Esophagus muscularis mucosa (tissue), 4 donors: ENCODE measurements at places on chromosomes 16 and 17. TPM values are rescaled to one million over a fixed set of nuclear protein-coding genes. Genes with fewer than 3 reads are reported as not detected.

DNA sequence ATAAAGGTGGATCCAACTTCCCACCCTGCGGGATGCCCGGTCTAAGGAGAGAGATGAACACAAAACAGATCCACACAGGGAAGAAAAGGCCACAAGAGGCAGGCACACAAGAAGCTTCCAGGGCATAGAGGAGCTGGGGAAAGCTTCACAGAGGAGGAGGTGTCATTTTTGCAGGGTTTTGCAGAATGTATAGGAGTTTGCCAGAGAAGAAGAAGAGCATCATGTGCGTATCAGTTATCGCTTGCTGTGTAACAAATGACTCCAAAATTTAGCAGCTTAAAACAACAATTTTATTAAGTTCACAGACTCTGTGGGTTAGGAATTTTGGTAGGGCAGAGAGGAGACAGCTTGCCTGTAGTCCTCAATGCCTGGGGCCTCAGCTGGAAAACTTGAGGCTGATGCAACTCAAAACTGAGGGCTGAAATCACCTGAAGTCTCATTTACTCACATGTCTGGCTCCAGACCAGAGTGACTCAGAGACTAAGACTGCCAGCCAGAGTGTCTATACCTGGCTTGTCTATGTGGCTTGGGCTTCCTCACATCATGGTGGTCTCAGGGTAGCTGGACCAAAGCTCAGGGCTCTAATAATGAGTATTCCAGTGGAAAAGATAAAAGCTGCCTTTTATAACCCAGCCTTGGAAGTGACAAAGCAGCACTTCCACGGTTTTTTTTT is 33.9 kb upstream of the ZNF423 start:
- no peak for DNase-seq

Gene ATP2A1
- total RNA-seq, result not detected

GRCh38 chr17:33528846-33529245 is 235.8 kb upstream of the ASIC2 start:
- DNase-seq, result no peak

Gene MEIOC
- 0.13 TPM for total RNA-seq

Gene WNT3
- total RNA-seq, result 1.3 TPM

Gene GRIN2C
- 0.42 TPM for total RNA-seq

GRCh38 chr16:29198731-29199521 is 207.6 kb downstream of the NPIPB11 start:
- no peak for DNase-seq

DNA sequence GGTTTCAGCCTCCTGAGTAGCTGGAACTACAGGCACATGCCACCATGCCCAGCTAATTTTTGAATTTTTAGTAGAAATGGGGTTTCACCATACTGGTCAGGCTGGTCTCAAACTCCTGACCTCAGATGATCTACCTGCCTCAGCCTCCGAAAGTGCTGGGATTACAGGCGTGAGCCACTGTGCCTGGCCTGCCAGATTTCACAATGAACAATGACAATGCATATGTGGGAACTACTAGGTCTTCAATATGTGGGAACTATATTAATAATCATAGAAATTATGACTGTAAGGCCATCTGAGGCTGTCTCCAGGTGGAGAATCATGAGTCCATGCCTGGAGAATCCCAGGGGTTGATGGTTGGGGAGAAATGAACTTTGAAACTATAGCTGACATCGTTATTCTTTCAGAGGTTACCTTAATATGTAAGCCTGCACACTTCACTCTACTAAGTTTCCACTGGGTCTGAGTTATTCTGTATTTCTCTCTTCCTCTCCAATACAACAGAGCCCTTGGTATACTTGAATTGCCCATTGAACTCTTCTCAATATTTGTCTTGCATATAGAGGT is 7.2 kb upstream of the DRC7 start:
- no peak for DNase-seq

DNA sequence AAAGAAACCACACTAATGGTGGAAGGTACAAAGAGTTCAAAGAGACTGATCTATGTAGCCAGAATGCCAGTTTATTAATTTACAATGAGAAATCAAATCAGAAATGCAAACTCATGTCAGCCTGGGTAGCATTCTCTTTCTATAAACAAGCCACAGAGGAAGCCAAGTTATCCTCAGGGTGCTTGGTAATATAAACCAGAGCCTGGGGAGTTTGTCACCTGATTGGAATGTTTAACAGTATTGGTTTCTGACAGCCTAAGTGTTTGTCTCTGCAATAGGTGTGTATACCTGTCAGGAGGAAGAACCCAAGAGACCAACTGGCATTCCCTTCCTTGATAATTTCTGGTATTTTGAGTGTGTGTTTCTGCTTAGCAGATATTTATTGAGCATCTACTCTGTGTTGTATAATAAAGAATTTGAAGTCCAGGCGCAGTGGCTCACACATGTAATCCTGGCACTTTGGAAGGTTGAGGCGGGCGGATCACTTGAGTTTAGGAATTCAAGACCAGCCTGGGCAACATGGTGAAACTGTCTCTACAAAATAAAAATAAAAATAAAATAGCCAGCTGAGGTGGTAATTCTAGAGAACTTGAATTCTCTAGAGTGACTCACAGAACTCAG is 3.1 kb upstream of the C17orf58 start:
- DNase-seq, result no peak

- DNase-seq, result no peak
Measured at GRCh38 chr17:31279401-31279800, 17.6 kb downstream of the OMG start.

Gene LRRC37B
- 15.4 TPM for total RNA-seq

GRCh38 chr17:30299000-30299399 is 7.3 kb upstream of the BLMH start:
- DNase-seq, result no peak

Gene NPIPB13
- total RNA-seq, result 4.1 TPM

GRCh38 chr17:32835291-32835761 is 41.6 kb downstream of the MYO1D start:
- DNase-seq, result no peak

DNA sequence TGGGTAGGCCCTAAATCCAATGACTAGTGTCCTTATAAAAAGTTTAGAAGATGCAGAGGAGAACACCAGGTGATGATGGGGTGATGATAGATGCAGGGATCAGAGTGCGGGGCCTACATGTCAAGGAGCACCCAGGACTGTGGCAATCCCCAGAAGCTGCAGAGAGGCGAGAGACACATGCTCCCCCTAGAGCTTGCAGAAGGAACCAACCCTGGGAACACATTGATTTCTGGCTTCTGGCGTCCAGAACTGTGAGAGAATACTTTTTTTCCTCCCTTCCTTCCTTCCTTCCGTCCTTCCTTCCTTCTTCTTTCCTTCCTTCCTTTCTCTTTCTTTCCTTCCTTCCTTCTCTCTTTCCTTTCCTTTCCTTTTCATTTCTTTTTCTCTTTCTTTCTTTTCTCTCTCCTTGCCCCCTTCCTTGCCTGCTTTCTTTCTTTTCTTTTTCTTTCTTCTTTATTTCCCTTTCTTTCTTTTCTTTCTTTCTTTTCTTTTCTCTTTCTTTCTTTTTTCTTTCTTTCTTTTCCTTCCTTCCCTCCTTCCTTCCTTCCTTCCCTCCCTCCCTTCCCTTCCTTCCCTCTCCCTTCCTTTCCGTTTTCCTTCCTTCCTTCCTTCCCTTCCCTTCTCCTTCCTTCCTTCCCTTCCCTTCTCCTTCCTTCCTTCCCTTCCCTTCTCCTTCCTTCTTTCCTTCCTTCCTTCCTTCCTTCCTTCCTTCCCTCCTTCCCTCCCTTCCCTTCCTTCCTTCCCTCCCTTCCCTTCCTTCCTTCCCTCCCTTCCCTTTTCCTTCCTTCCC is 134.3 kb downstream of the HAPSTR1 start:
- no peak for DNase-seq

DNA sequence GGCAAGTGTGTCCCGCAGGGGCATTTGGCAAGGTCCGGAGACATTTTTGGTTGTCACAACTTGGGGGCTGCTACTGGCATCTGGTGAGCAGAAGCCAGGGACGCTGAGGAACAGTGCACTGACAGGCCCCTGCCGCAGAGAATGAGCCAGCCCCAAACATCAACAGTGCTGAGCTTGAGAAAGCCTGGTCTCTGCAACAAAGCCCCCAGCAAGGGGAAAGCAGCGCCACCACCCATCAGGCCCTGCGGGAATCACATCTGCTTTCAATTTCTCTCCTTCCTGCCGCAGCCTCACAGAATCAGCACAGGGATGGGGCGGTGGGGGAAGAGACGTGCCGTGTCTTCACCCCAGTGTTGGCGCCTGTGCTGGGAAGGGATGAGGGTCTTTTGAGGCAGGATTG is 14.8 kb upstream of the PRPSAP1 start:
- no peak for DNase-seq

DNA sequence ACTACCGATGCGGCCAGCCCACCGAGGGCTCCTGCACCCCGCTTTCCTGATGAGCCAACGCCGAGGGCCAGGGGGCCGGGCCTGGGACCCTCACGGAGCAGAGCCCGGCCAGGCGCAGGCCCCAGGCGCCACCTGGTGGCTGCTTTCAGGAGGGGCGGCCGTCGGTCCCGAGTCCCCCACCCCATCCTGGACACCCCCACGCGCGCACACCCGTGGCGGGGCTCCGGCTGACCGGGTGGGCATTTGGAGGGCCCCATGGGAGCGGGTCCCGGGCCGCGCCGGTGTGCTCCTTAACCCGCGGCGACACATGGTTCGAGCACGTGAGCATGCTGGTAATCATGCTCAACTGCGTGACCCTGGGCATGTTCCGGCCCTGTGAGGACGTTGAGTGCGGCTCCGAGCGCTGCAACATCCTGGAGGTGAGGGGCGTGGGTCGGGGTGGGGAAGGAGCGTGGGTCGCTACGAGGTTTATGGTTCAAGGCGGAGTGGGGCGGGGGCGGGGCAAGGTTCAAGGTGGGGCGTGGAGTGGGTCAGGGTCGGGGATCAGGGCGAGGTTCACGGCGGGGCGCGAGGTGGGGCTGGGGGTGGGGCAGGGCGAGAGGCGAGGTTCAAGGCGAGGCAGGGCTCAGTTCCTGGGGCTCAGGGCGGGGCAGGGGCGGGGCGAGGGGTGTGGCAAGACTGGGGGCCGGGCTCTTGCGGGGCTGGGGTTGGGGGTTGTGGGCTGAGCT is 30.2 kb downstream of the TPSG1 start:
- no peak for DNase-seq

DNA sequence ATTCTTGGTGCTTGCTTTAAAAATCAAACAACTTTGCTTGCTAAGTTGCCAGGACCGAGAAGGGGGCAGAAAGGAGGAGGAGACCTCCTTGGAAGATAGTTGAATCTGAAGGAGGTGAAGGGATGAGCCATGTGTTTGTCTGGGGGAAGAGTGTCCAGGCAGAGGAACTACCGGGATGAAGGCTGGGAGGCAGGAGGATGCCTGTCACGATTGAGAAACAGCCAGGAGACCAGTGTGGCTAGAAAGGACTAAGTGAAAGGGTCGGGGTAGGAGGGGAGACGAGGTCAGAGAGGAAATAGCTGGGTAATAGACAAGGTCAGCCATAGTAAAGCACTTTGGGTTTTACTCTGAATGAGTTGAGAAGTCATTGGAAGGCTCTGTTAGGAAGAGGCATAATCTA is 38.9 kb upstream of the CSNK2A2 start:
- no peak for DNase-seq

Gene KRT32
- total RNA-seq, result not detected

Gene ZP2
- total RNA-seq, result not detected

GRCh38 chr17:81959362-81960129 is 1.4 kb downstream of the NOTUM start:
- no peak for DNase-seq

- no peak for DNase-seq
Measured at GRCh38 chr16:67995423-67995822, 3.9 kb downstream of the DPEP2 start.

DNA sequence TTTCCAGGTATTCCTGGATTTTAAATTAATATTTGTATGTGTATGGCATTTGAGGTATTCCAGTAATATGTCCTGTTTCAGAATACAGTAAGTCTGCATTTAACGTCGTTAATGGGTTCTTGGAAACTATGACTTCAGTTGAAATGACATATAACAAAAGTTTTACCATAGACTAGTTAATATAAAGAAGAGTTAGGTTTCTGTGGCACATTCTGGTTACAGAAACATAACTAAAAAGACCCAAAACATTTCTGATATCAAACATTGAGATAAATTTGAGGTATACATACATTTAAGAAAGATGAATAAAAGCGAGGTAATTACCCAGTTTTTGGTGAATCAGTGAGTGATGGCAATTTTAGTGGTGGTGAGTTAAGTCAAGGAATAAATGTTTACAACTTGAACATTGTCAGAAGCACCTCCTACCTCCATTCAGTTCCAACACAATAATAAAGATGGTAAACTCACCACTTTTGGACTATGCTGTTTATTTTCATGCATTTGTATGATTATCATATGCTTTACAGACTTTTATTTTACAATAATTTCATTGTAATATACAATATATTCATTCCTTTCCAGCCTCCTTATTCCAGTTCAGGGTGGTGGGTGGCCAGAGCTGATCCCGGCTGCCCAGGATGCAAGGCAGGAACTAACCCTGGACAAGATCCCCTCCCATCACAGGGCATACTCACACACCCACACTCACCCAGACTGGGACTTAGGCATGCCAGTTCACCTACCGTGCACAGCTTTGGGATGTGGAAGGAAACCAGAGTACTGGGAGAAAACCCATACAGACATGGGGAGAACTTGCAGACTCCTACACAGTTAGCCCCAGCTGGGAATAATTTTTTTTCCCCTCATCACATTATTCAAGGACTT is 9.7 kb downstream of the LUC7L3 start:
- DNase-seq, result peak; percentile 74

DNA sequence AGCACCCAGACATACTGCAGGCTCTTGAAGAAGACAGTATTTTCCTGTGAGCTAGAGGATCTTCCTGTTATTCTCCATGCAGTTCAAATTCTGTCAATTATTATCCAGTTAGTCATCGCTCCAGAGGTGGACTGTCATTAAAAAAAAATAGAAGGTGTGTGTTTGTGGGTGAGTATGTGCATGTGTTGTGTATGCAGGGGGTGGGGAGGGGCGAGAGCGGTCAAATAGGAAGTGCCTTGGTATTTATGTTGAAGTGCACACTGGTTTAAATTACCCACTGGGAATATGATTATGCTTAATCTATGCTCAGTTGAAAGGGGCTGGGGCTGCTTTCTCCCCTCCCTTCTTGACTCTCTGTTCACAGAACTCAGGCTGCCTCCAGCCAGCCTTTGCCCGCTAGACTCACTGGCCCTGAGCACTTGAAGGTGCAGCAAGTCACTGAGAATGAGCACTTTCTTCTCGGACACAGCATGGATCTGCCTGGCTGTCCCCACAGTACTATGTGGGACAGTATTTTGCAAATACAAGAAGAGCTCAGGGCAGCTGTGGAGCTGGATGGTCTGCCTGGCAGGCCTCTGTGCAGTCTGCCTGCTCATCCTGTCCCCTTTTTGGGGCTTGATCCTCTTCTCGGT is at the start of gene HSD17B2:
Gene HSD17B2 (plus strand): TSS at position 273 of the 632 bp plus-strand sequence. CDS start 172 bp downstream, at position 445.
- no peak for DNase-seq

DNA sequence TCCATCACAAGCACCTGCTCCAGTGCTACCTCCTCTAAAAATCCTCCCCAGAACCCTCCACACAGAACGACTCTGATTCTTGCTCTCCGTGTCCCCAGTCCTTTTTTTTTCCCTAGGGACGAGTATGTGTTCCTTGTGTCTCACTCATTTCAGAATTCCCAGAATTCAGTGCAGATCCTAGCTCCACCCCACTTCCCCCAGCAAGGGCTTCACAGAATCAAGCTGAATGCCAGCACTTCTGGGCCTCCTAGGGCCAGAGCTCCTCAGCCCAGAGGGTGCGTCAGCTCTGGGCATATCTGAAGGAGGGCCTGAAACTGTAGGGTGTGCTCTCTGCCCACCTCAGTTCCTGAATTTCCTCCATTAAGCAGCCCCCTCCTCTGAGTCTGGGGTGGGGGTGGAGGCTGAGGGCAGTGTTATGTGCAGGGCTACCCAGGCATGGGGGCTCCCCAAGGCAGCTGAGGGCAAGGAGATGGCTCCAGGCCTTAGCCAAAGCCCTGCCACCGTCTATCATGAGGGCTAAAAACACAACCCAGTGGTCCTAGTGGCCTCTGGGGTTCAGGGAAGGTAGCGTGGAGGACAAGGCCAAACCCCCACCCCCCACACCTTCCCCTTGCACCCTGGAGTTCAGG is 6.5 kb downstream of the UNC119 start:
- DNase-seq, result no peak

Gene SRL
- 1.6 TPM for total RNA-seq
